Esophagus squamous epithelium (tissue), 5 donors: ENCODE measurements at places on chromosomes 6 and 20. TPM values are rescaled to one million over a fixed set of nuclear protein-coding genes. Genes with fewer than 3 reads are reported as not detected.

The CPXM1 gene
- total RNA-seq, result 3.8 TPM

The PNLDC1 gene
- total RNA-seq, result not detected

The RSPH4A gene
- not detected for total RNA-seq

The OLIG3 gene
- total RNA-seq, result not detected

The LPA gene
- total RNA-seq, result 0.57 TPM

The TAGAP gene
- 3.6 TPM for total RNA-seq

The MLIP gene
- 3.1 TPM for total RNA-seq

DNA sequence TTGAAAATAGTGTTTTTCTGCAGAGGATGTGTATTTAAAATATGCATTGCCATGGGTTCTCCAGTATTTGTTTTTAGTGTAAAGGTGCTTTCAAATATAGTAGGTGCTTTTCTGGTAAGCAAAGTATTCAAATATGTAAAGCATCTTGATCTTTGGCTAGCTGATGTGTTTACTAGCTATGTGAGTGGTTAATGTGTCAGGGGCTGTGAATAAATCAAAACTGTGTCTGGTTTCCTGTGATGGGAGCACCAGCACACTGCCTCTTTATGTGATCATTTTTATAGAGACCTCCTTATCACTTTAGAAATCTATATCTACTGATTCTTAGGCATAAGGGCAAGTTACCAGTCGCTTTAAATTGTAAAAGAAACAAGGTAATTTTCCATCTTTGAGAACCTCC is 388.9 kb upstream of the MAN1A1 start:
- no peak for DNase-seq

DNA sequence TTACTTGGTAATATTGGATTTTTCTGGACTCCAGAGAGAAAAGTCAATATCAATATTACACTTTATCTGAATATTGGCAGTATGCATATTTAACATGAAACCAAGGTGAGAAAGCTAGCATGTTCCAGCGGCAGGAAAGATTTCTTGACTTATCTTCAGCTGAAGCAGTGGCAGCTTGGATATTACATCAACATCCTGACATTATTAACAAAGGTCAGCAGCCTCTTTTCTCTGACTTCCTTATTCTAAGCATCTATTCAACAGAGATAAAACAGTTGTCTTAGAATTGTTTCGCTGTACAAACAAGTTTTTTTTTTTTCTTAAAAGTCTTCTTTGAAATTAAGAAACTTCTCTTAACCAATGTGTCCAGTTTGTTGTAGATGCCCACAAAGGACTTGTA is 11.8 kb downstream of the DCBLD1 start:
- DNase-seq, result no peak

DNA sequence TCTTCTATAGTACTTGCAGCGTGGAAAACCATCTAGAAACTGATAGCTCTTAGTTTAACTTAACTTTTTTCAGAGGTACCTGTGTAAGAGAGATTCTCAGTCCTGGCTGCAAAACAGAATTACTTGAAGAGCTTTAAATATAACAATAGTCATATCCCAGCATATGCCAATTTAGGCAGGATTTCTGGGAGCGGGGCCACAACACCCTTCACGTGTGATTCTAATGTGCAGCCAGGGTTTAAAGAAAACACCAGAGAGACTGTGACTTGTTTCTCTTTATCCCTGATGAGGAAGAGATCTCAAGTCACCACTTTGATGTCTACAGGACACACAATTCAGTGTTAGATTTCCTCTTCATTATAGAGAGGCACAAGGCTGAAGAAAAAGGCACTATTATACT is 103.7 kb downstream of the PDSS2 start:
- DNase-seq, result no peak

DNA sequence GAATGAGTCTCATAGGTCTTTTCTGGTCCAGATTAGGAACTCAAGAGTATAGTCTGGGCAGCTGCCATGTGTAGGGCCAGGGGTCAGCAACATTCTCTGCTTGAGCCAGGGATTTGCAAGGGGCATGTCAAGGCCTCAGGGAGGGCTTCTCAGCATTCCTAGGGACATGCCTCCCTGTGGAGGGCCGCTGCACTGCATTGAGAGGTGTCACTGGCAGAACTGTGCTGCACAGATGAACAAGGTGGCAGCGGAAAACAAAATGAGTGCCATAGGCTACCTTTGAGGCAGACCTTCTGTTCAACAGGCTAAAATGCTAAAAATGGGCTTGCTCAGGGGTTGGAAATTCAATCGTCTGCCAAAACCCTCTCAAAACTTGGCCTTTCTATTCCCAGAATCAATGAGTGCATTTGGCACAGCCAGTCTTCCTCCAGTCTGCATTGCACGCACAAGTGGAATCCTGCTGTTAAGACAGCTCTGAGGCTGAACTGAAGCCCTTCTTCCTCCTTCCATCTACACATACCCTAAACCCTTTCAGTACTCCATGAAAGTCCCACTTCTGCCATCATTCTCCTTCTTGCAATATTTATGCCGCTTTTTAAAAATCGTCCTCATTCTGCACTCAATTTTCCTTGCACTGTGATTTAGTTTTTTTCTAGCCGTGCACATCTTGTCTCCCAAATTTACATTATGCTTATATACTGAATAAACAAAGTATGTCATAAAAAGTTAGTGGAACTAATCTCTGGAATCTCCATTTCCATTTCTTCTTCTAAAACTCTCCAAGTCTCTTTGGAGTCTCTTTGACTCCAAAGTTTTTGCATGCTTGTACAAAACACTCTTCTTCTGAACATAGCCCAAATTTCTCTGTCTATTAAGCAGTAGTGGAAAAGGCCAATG is 51.7 kb downstream of the SLC26A8 start:
- DNase-seq, result no peak

GRCh38 chr6:46921059-46921458 is 679 bp downstream of the ADGRF5 start:
- no peak for DNase-seq

GRCh38 chr6:170011204-170012036 is 260.0 kb downstream of the ERMARD start:
- no peak for DNase-seq

DNA sequence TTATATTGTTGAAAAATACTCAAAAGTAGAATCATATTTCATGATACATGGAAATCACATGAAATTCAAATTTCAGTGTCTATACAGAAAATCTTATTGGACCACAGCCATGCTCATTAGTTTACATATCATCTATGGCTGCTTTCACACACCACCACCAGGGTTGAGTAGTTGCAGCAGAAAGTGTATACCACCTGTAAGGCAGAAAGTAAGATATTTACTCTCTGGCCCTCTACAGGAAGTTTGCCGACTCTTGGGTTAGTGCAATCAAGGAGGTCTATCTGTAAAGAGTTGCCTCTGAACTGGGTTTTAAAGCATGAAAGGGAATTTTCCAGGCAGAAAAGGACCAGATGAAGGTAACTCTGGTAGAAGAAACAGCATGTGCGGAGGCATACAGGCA is 432.3 kb downstream of the DHX35 start:
- DNase-seq, result no peak

GRCh38 chr6:11230158-11231107 is 2.0 kb downstream of the NEDD9 start:
- DNase-seq, result no peak

- DNase-seq, result no peak
Measured at GRCh38 chr6:118981884-118982574, 47.1 kb upstream of the MCM9 start.
